Lung (tissue), 17 donors: ENCODE measurements at places on chromosomes 11 and 22.
A peak's percentile ranks its signal among the peaks of the same experiment; 100 is the strongest.

DNA sequence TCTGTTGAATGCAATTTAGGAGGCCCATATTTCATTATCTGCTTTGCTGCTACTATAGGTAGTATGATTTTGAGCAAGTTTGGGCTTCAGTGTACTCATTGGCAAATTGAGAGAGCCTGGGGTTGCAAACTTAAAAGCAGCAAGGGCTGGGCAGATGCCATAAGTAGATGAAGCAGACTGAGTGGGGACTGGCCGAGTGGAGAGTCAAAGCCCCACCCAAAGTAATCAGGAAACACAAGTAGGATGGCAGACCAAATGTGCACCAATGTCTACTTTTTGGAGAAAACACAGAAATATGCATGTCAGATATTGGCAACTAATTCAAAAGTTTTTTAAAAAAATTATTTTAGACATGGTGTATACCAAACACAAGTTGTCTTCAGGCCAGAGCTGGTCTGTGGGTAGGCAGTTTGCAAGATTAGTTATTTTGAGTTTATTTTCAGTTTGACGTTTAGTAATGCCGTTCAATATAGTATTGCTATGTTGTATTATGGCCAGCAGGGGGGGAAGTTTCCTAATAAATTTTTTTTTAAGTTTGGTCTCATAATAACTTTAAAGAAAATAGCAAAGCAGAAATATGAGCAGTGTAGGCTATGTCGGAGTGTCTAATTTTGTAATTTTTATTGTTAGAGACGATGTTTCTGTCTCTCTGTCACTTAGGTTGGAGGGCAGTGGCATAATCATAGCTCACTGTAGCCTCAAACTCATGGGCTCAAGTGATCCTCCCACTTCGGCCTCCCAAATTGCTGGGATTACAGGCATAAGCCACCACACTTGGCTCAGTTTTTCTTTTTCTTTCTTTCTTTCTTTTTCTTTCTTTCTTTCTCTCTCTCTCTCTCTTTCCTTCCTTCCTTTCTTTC lies 105.1 kb downstream of the HIPK3 start:
- peak; percentile 76 for DNase-seq

DNA sequence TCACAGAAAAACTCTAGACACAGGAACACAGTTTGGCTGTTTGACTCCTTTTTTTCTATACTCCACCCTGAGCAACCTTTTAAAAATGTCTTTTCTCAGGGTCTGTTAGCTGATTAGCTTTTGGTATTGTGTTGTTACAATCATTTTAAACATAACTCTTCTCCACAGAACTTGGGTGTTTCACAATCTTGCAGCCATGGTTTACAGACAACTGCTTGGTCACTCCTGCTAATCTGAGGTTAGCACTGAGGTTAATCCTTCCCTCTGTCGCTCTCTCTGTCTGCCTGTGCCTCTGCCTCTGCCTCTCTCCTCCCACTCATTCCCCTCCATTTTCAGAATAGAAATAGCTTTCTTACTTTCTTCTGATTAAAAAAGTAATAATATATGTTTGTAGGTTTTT lies 62.4 kb upstream of the ZBED5 start:
- no peak for DNase-seq

DNA sequence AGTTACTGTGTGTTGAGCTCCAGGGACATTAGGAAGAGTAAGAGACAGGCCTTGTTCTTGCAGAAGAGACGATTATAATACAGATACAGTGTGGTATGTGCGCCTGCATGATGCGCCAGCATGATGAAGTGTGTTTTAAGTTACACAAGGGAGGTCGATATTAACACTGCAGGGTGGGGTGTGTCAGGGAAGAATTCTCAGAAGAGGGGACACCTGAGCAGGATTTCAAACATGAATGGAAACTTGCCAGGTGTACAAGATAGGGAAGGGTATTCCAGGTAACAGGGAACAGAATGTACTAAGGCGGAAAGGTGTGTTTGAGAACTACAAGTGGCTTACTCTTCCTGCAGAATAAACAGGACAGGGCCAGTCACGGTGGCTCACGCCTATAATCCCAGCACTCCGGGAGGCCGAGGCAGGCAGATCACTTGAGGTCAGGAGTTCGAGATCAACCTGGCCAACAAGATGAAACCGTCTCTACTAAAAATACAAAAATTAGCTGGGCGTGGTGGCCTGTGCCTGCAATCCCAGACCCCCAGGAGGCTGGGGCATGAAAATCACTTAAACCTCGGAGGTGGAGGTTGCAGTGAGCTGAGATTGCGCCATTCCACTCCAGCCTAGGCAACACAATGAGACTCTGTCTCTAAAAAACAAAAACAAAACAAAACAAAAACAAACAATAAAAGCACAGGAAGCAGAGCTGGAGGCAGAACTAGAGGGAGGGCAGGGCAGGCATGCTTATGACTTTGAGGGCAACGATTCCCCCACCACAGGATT lies 59.0 kb downstream of the SYN3 start:
- DNase-seq: peak; percentile 14

GRCh38 chr11:63459586-63459985 lies 31.4 kb downstream of the PLAAT5 start:
- no peak for DNase-seq

DNA sequence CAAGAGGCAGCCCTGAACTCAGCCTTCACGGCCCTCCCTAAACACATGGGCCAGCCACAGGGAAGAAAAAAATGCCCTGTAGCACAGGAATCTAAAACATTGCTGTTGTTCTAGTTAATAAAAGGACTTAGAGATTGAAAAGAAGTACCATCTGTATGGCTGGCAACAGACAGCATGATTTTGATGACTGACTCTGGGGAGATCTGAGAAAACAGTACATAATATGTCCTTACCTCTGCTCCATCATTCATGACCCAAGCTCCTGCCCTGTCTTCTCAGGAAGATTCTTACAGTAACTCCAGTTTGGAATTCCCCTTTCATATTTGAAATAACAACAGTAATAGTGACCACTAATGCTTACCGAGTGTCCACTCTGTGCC lies 244.2 kb downstream of the ETS1 start:
- no peak for DNase-seq
